ENCODE measurements at places on chromosomes 12 and 14.

- no peak for DNase-seq
These were observed 210.3 kb downstream of the IPO8 start for GRCh38 chr12:30485230-30485890.

GRCh38 chr12:41032386-41032785, 155.7 kb upstream of the PDZRN4 start:
- DNase-seq: no peak

DNA sequence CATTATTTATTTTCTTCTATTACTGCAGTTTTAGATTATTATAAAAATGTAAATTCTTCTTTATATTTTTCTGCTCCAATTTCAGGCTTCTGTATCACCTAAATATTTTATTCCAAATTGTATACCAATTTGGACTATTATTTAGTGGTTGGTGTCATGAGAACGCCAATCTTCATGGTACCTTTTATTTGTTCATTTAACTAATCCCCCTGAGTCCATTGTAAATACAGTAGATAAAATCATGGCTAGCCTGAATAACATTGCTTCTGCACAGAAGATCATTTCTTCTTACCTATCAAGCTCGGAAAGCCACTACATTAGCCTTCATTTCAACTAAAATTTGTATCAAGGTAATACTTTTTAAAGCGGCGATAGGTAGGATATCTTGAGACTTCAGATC, at the start of gene OR6C75:
OR6C75 (plus strand) TSS at position 301 of the 400 bp plus-strand sequence. CDS start 2,136 bp downstream, outside the sequence.
- DNase-seq: no peak

DNA sequence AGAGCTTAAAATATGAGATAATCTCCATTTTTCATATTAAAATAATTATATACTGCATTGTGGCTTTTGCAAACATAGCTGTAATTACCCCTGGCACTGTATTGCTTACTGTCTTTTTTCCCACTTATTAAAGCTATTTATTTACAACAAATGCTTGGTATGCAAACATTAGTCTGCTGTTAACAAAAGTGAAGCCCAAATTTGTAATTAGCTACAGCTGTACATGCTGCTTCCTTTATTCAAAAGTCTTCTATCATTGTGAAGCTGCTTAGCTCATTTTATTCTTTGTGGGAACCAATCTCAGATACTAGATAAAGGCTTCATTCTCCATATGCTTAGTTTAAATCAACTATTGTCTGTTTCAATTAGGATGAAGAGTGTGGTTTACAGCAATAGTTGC, 425.8 kb upstream of the FOXG1 start:
- no peak for DNase-seq

DNA sequence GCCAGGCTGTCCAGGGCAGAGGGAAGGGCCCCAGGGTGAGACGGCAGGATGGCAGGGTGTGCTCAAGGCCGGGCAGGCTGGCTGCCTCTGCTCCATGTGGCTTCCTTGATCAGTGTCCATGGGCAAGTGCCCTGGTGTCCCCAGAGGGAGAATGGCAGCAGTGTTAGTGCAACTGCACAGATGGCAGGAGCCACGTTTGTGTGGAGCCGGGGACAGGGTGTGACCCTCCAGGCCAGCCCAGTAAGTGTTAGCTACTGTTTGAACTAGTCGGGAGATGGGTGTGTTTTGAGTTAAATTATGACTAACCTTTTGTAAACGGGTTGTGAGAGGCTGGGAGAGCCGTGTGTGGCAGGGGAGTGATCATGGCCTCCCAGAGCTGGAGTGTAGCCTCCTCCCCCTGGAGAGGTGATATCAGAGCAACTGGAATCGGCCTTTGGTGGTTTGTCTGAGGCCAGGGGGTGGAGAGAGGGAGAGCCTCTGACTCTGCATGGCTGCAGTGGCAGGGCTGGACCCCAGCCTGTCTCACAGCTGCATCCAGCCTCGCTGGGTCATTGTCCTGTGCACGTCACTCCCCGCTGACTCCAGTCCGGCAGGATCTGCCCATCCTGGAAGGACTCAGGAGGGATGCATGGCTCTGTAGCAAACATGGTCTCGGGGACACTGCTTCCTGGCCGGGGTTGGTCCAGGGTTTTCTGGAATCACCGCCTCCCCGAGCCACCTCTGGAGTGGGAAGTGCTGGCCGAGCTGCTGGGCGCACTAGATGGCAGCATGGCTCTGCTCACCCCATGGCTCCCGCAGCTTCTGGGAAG, 27.8 kb downstream of the AACS start:
- no peak for DNase-seq

- DNase-seq: no peak
These were observed 7.6 kb downstream of the ARHGEF40 start for GRCh38 chr14:21077672-21078071.

DNA sequence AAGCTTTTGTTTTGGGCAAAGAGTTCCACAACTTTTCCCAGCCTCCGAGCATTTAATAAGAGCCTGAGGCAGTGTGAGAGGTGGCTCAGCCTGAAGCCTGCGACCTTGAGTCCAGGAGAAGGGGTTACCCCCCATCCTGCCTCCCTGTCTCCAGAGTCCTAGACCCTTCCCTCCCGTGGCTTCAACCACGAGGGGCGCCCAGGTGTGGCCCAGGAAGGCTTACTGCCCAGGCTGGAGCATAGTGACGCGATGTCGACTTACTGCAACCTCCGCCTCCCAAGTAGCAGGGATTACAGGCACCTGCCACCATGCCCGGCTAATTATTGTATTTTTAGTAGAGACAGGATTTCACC, 641 bp downstream of the LRRC43 start:
- no peak for DNase-seq

DNA sequence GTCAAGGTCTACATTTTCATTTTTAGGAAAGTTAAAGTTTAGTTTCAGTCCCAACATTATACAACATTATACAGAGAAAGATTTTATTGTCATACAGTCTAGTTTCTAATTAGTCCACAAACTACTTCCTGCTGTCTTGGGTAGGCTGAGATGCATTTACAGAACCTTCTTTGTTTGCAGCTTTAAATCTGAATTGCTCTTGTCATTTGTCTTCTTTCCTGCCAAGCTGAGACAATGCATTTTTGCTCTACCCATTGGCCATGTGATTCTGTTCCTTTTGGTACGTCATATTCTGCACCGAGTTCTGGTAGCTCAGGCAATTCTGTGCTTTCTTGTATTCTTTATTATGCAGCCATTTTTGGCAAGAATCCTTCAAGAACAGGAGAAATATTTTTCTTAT, 228.5 kb downstream of the ATP23 start:
- no peak for DNase-seq

Data from activated B cell treated with CpG ODN at 0.5 μM for 24 hours (primary cell).